Central memory CD8-positive, alpha-beta T cell (primary cell): ENCODE measurements at places on chromosomes 13 and 19.
A peak's percentile ranks its signal among the peaks of the same experiment; 100 is the strongest.

GRCh38 chr19:19385896-19386869, 19.3 kb upstream of the GATAD2A start:
- DNase-seq = no peak

DNA sequence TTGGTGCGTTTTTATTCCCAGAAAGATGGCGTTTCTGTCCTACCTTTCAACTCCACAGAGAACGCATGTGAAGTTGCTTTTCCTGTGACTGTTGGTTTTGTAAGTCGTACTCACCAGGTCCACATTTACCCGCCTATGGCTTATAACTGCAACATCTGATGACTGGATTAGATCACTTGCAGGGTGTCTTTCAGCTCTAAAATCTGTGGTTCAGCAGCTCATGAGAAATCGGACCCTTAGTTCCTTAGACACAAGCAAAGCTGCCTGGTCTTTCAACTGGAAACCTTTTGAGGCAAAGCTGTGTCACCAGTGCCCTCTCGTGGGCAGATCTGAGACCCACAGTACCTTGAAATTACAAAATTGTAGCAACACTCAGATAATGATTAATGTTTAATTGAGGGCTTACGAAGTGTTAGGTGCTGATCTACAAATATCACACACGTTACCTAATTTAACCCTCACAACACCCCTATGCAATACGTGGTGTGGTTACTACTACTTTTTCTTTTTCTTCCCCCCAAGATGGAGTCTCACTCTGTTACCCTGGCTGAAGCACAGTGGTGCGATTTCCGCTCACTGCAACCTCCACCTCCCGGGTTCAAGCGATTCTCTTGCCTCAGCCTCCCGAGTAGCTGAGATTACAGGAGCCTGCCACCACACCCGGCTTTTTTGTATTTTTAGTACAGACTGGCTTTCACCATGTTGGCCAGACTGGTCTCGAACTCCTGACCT, 65.4 kb downstream of the RUBCNL start:
- DNase-seq = peak; percentile 67

DNA sequence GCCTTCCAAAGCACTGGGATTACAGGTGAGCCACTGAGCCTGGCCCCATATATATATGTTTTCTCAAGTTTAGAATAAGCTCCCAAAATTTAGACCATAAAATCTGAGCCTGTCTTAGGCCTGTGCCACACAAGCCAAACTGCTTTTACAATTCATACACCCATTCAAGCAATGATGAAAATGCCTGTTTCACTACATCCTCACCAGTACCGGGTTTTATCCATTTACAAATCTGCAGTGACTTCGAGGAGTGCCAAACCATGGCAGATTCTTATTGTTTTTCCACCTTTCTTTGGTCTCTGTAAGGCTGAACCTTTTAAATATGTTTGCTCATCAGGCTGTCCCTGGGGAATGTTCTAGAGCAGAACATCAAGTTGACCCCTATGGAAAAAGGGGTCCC, 9.6 kb upstream of the NFIC start:
- DNase-seq = no peak

GRCh38 chr19:42303101-42303464, 659 bp upstream of the PAFAH1B3 start:
- DNase-seq = no peak

DNA sequence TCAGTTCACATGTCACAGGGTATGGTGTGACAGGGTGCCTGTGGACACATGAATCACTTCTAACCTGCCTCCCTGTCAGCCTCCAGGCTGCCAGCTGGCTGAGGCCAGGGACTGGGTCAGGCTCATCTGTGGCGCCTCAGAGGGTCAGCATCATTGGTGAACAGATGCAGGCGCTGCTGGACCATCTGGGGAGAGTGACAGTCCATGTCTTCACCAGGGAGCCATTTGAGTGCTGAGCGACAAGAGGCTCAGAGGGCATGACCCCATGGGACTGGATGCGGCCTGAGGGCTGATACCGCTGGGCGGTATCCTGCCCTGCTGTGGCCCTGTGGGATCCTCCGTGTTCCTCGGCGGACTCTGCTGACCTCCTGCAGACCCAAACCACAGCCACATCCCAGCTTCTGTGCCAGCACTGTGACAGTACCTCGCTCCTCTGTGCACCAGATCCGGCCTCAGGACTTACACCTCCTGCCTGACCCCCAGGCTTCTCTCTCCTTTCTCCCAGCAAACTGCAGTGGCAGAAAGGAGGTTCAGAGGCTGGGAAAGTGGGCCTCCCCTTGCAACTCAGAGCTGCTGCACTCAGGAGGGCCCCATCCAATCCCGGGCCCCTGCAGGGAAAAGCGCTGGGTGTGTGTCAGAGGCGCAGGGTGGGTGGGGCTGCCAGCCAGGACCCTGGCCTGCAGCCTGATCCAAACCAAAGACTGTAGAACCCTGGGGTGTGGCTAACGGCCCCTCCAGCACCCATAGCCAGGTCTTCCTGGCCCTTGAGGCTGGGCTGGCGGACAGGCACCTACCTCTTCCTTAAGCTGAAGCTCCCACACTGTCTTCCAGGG, 10.2 kb downstream of the ACTMAP start:
- DNase-seq = no peak

- DNase-seq = no peak
Measured at GRCh38 chr19:36266375-36266961, 51.6 kb downstream of the ZNF146 start.
